COR-L47 (cell line): ENCODE measurements at places on chromosomes 5 and 9.
A peak's percentile ranks its signal among the peaks of the same experiment; 100 is the strongest.

DNA sequence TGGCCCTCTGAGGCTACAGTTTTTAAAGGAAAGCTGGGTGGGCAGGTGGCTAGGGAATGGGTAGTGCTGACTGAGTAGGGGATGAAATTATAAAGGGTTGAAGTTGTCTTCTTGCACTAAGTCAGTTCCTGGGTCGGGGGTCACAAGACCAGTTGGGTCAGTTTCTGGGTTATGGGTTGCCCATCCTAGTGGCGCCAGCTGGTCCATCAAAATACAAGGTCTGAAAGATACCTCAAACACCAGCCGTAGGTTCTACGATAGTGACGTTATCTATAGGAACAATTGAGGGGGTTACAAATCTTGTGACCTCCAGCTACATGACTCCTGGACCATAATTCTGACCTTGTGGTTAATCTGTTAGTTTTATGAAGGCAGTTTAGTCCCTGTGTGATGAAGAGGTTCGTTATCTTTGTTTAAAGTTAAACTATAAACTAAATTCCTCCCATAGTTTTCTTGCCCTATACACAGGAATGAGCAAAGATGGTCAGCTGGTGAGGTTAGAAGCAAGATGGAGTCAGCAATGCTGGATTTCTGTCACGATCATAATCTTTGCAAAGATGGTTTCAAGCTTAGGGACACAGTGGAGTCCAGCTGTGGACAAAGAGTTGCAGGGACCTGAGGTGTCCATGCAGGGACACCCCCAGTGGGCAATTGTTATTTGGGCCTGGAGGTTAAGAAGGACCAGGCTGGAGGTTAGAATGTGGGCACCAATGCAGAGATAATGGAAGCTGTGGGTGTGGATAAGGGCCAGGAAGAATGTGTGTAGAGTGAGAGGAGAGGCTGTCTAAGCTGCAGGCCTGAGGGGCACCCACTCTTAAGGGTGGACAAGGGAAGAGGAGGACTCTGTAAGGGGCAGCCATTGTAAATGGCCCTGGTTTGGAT is 14.0 kb upstream of the CREBRF start:
- DNase-seq: no peak

- no peak for DNase-seq
Measured at GRCh38 chr9:137293094-137293481, 9.0 kb downstream of the NRARP start.

DNA sequence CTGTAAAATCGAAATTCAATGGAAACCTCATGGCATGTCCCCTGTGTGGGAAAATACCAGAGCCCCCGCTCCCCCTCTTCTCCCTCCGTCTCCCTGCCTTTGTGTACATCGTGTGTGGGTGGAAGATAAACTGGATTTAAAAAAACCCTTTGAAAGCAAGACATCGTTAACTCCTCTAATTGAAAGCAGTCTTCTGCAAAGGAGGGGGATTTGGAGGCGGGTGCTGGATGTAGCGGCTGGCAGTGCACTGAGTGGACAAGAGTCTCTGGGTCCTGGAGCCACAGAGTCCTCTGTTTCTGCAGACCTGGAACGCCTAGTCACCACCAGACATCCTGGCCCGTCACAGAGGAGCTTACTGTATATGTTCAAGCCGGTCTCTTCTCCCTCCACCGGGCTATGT is 169.4 kb downstream of the PAPPA start:
- DNase-seq: no peak

GRCh38 chr5:37029436-37029835 is 152.9 kb downstream of the NIPBL start:
- DNase-seq: no peak

DNA sequence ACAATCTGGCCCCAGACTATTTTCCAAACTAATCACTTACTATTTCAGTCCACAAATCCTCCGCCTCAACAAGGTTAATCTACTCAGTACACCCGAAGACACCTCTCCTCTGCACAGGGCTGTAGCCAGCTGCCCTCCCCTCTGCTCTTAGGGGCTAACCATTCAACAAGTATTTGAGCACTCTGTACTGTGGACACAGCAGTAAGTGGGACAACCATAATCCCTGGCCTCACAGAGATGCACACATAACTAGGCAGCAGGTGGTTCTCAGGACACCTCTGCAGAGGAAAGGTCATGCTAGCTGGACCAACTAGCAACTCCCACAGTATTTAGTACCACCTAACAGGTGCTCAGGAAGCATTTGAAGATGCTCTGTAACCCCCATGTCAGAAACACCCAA is 5.5 kb downstream of the CAMSAP1 start:
- DNase-seq: no peak

DNA sequence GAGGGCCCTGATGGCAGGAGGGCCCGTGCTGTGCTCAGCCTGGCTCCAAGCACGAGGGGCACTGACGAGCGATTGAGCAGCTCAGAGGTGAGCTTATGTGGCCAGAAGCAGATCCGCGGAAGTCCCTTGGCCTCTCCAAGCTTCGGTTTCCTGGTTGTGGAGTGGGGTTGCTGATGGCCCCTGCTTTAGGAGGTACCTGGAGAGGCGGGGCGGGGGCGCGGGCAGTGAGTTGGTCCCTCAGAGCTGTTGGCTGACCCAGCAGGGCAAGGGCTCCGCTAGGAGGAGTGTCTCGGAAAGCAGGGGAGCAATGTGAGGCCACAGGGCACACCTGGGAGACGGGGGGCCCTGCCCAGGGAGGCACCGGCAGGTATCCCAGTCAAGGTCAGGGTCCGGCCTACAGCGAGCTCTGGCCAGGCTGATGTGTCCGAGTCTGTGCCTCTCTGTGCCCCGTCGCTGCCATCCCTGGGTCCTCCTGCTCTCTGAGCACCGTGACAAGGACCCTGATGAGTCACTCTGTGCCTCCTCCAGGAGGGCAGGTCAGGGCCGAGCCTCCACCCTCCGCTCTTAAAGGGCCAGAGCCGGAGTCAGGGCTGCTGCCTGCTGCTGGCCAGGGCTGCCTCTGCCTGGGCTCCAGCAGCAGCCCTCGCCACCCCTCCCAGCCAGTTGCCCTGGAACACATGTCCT is 14.8 kb downstream of the NCS1 start:
- no peak for DNase-seq

DNA sequence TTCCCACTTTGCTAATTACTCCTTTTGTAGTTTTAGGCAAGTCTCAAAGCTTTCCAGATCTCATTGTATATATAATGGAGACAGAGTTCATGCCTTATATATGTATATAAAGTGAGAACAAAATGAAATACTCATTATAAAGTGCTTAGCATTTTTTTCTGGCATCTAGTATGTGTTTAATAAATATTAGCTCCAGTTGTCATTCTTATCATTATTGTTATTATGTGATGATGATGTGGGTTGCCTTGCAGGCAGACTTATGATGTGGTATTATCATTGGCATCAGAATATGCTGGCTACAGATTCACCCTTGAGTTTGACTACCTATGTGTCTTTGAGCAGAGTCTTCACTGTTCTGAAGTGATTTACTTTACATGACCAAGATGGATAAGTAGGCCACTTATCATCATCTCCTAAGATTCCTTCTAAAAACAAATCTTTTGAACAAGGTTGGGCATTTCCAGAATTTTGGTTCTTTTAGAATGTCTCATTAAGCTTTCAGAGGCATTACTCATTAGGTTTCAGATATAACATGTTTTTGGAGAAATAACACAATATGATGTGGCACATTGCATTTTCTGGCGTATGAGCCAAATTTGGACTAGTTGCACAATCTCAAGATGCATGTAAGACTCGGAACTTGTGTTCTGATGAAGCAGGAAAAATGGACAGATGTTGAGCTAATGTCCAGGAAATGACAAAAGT is 145.6 kb upstream of the TNC start:
- no peak for DNase-seq

DNA sequence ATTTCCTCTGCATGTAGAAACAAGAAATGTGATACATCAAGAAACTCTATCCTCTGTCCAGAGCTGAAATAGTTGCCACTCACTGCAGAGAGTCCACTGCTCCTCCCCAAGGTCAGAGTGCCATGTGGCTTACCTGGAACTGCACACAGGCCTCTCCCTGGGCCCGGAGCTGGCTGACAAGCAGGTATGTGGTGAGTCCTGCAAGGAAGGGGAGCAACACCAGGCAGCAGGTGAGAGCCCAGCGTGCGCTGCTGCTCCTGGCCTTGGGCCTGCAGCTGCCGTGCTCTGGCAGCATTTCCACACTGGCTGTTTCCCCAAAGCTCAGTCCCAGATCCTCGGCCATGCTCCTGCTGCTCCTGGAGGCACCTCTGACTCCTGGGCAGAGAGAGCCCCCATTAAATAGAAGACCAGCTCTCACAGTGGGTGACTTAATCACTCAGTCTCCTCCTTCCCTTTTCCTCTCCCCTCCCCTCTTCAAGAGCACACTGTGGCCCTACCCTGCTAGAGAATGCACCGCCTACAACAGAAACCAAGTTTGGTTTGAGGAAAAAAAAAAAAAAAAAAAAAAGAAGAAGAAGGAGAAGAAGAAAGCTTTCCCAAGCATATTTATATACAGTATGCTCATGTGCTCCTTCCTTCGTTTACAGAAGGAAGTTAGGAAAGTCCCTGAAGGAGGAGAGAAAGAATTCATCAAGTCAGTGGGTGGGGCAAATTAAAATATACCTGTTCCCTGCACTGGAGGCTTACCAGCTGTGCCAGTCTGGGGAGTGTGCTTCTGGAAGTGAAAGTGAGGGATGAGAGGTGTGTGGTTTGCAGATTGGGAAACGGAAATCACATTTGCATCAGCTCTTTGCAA is at the start of gene TNFSF15:
Gene TNFSF15, minus strand, starts transcription at position 370 of the 856 bp plus-strand sequence. Its CDS starts 27 bp downstream, at position 343.
- no peak for DNase-seq

DNA sequence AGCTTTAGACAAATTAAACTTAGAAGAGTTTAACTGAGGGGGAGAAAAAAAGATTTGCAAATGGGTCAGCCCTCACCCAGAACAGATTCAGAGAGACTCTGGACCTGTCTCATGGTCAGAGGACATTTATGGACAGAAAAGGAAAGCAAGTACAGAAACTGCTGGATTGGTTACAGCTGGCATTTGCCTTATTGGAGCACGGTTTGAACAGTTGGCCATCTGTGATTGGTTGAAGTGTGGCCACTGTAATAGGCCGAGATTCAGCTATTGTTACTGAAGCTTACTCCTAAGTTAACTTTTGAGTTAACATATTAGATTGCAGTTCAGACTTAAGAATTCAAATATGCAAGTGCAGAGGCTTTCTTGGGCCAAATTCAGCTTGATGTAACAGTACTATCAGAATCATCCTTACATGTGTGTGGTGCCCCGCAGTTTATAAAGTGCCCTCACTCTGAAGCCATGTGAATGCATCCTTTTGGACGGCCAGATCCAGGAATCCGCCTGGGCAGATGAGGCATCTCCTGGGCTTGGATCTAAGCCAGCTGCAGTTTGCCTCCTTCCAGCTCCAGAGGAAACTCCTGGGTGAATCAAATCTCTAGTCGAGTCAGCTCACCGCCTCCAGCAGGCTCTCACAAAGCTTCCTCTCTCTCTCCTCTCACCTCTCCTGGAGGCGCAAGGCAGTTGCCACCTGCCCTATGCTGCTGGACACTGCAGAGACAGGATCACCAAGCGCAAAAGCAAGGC is 165.2 kb downstream of the ADAMTS12 start:
- no peak for DNase-seq

DNA sequence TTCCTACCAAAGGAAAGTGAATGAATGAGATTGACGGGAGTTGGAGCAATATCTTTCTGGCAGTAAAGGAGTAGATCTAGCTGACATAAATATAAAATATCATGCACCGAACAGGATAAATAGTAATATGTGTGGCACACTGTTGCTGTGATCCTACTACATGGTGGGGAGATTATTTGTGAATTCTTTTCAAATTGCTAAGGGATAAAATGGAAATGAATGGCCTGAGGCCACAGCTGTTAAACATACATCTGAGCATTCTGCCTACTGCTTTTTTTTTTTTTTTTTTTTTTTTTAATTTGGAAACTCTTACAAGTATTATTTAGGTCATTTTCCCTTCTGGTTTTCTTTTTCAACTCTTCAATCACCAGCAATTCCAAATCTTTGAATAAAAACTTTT is 66.8 kb downstream of the MEF2C start:
- DNase-seq: no peak

- DNase-seq: no peak
Measured at GRCh38 chr5:139148986-139149385, 49.2 kb downstream of the SIL1 start.

GRCh38 chr9:111839987-111840386 is 45.2 kb upstream of the SHOC1 start:
- DNase-seq: no peak

- no peak for DNase-seq
Measured at GRCh38 chr9:87238545-87238944, 259.1 kb upstream of the DAPK1 start.

GRCh38 chr9:87128844-87129493 is 181.7 kb upstream of the GAS1 start:
- no peak for DNase-seq

DNA sequence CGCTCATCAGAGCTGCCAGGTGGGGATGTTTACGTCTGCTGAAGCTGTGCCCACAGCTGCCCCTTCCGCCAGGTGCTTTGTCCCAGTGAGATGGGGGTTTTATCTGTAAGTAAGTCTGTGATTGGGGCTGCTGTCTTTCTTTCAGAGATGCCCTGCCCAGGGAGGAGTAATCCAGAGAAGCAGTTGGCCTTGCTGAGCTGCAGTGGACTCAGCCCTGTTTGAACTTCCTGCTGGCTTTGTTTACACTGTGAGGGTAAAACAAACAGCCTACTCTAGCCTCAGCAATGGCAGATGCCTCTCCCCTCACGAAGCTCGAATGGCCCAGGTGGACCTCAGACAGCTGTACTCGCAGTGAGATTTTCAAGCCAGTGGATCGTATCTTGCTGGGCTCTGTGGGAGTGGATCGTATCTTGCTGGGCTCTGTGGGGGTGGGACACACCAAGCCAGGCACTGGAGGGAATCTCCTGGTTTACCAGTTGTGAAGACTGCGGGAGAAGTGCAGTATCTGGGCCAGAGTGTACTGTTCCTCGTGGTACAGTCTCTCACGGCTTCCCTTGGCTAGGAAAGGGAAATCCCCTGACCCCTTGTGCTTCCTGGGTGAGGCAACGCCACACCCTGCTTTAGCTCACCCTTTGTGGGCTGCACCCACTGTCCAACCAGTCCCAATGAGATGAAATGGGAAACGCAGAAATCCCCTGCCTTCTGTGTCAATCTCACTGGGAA is 530.1 kb upstream of the DMAC1 start:
- peak; percentile 93 for DNase-seq

DNA sequence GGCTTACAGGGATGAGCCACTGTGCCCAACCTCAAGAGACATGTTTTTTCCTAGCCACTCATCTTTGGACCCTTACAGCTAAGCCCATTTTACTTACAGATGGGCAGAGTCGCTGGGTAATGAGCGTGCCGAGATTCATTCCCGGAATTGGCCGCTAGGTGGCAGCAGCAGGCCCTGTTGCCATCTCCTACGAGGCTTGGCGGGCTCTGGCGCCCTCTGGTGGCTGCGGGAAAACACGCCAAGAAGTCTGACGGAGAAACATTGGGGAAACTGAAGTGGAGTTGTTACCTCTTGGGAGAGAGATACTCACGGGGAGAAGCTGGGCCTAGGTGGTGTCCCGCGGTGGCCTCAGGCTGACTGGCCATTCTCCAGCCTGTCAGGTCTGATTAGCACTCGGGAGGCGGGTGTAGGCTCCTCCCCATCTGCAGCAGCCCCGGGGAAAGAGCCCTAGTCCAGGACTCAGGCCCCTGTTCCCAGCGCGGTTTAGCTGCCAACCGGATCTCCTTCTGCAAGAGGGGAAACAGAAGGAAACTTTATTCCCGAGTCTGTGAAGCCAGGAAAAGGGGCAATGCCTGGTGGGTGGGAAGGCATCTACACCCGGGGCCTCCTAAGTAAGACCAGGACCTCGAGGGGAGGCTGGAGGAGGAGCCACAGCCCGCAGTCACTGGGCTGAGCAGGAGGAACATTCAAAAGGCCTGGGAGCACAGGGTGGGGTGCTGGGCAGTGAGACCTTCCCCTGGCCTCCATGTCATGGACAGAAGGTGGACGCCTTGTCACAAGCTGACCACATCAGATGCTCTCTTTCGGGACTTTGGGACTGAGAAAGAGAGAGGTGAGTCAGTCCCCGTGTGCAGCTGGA is 9.7 kb downstream of the PTGES2 start:
- peak; percentile 79 for DNase-seq
